Activated naive CD4-positive, alpha-beta T cell treated with anti-CD3 and anti-CD28 coated beads for 36 hours (primary cell): ENCODE measurements at places on chromosomes 12 and 14.

DNA sequence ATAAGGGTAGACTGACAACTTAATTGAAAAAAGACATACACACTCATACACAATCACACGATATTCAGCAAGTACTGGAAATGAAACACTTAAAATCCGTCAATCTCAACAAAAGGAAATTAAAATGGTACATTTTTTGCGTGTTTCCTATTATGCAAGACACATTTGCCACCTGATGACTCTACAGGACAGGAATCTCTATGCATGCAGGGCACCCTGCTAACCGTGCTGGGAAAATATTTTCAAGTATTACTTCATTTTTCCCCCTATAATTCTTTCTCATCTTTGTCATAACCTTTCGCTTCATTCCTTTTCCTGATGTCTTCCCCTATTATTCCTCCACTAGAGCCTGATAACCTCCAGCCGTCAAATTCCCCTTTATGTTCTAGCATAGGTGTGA, 150.2 kb downstream of the TMEM132D start:
- no peak for DNase-seq

- DNase-seq = no peak
Measured at GRCh38 chr14:69853774-69854173, 25.4 kb upstream of the SMOC1 start.

- DNase-seq = no peak
Measured at GRCh38 chr14:103688906-103689902, 26.0 kb downstream of the XRCC3 start.

DNA sequence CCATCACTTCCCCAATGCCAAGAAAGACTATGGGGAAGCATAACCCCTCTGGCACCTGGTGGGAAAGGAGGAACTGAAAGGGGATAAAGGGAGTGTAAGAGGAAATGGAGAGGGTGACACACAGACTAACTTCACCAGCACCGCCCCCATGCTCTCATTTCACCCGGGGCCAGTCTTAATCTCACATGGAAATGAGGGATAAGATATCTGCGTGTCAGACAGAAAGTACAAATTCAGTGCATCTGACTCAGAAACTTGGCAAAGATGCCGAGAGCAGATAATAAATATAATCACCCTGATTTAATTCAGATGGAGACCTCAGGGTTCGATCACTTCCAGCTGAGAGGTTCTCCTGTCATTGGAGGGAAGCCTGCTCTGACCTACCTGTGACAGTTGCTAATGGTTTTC, 191.6 kb downstream of the DUSP6 start:
- peak; percentile 64 for DNase-seq

DNA sequence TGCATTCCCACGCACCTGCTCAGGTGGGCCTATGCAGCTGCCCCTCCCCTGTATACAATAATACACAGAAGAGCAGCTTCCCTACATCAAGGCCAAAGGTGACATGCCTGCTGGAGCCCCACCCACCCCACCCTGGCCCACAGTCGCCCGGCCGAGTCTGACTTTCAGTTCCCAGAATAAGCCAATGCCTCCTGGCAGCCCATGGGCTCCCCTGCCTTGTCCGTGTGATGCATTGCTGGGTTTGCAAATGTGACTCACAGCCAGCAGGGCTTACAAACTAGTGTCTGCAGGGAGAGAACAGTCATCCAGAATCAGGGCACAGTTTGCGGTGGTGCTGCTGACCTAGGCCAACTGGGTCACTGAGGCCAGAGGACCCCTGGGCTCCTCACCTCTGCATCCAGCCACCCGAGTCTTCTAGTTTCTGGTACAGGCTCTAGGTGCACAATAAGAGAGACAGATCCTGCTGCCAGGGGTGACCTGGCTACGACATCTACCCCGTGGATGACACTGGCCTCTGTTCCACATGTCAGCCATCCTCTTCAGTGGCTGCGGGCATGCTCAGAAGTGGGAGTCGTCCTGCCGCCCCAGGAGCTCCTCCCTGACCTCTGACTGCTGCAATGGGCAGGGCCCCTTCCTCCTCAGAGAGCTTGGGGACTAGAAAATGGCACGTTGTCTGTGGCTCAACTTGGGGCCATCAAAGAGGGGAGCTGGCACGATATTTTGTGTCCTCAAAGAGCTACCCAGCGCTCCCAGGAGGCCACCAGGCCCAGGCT, 84.5 kb downstream of the CHGA start:
- no peak for DNase-seq

GRCh38 chr12:63880742-63881263, 36.3 kb downstream of the SRGAP1 start:
- no peak for DNase-seq

- DNase-seq = no peak
Measured at GRCh38 chr12:110171186-110171538, 47.0 kb downstream of the IFT81 start.

DNA sequence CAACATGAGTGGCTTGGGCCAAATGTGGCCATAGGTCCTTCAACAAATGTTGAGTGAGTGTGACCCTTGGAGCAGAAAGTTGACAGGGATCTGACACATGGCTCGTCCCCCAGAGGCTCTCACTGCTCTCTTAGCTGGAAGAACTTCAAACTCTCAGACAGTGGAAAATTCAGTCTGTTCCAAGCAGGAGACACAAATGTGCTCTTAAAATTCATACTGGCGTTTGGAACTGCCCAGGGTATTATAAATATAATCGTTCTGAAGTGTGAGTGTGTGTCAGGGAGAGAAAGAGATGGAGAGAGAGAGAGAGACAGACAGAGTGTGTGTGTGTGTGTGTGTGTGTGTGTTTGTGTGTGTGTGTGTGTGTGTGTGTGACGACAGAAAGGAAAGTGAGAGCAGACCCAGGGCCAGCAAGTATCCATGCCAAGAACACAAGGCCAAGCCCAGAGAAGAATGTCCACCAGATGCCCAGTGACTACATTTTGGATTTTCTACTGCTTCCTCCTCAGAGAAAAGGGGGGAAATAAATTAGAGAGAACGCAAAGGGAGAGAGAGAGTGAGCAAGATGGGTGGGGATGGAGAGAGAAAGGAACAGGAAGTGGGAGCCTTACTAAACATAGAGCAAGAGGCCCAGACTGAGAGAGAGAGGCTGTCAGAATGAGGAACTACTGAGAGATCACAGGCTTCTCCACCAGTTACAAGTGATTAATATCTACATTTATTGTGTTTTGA, 193.6 kb upstream of the NUDT4 start:
- peak; percentile 25 for DNase-seq

- peak; percentile 34 for DNase-seq
Measured at GRCh38 chr14:69712599-69713088, 54.3 kb upstream of the SRSF5 start.

- no peak for DNase-seq
Measured at GRCh38 chr12:110668480-110669192, 20.3 kb downstream of the HVCN1 start.

DNA sequence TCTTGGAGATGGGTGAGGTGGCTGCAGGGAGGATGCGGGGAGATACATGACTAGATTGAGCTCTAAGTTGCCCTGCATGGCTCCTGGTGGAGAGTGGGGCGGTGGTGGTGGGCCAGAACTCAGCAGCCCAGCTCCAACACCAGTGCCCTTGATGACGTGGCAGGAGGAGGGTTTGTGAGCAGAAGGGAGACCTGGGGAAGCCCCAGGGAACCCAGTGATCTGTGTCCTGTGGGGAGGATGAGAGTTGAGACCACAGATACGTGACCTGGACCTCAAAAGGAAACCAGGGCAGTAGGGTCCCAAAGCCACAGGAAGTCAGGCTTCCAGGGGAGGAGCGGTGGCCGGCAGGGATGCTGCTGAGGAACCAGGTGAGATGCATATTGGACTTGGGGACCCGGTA, 989.1 kb upstream of the TMEM132C start:
- no peak for DNase-seq

- no peak for DNase-seq
Measured at GRCh38 chr12:112162241-112162790, 37.0 kb downstream of the TRAFD1 start.

GRCh38 chr14:93005135-93005813, 82.3 kb downstream of the CHGA start:
- DNase-seq = no peak

DNA sequence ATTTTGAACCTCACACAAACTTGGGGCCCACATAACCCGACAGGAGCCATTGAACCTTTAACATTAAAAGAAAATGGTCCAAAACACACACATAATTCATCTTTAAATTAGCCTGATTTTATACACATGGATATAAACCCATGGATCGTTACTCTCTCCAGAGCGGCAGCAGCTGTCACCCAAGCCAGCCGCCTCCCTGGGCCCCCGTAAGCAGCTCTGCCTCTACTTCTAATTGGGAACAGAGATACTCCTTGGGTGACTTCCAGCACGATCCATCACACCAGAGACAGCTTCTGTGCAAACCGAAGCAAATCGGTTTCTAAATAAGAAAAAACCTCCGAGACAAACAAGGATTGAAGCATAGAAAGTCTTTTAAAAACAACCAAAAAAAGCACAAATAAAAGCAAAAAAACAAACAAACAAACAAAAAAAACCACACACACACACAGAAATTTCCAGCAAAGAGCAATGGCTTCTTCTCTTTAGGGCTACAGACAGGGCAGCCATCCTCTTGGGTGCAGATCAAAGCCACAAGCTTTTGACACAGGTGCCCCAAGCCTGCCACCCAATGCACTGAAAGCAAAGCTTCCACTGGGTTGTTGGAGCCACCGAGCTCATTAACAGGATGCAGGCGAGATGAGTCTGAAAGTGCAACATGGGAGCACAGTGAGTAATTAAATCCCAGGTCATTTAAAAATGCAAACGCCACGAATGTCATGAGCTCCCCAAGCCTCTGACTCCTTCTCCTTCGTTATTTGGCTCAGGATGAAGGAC, 156.9 kb downstream of the DPF3 start:
- no peak for DNase-seq

DNA sequence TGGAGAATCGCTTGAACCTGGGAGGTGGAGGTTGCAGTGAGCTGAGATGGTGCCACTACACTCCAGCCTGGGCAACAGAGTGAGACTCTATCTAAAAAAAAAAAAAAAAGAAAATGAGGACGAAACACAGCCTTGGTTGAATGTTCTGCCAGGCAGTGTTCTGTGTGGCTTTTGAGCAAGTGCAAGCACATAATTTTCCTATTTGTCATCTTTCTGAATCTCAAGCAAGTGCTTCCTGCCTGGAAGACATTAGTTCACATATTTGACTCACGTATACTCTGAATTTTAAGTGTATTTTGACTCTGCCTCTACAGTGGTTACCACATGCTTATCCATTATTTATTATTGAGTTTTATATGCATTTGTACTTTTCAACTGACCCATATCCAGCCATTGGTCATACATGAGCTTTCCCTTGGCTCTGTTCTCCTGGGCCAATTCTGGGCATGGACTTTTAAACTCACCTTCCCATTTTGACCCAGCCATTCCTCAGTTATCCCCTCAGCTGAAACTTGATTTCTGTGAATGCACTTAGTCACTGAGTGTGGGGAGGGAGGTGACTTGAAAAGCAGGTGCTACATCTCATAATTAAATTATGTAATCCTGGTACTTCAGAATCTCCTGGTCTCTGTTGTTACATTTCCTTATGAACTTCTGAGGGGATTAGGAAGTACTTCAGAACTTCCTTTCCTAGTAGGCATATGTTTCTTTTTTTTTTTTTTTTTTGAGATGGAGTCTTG, 8.1 kb downstream of the OR10G2 start:
- DNase-seq = no peak

- DNase-seq = no peak
Measured at GRCh38 chr14:30854492-30854891, 19.9 kb upstream of the COCH start.

- no peak for DNase-seq
Measured at GRCh38 chr12:118312578-118312977, 60.1 kb downstream of the TAOK3 start.

GRCh38 chr12:5588176-5588575, 156.3 kb downstream of the NTF3 start:
- DNase-seq = no peak

DNA sequence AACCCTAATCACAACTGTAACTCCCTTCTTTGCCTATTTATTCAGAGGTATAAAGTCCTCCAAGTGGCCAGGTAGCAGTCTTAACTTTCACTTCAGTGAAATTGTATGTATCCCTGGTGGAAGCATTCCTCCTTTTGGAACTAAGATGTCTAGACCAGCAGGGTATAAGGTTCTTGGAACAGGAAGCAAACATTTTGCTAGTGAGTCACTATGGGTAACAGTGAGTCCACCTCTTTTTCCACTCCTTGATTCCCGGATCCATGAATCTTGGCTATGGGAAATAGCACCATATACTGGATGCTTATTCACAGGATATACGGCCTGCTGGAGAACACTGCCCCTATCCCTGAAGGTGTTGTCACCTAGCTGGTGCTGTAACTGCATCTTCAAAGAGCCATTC, 80.2 kb downstream of the KCNA5 start:
- no peak for DNase-seq

DNA sequence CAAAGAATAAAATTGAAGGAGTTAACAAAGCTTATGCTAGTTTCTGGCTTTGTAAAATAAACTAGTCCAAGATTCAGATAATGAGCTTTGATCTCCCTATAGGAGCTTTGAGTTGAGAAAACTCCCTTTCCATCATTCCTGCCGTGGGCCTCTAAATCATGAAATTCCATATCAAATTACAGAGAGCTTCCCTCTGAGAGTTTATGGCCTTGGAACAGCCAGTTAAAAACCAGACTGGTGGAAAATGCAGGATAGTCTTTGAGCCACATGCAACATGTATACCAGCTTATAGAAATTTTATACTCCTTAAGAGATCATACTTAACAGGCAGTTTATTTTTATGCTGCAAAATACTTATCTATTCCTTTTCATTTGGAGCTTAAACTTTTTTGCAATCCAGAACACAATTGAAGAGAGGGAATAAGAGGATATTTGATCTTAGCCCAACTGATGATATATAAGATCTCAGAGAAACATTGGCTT, 175.8 kb upstream of the ATP2B1 start:
- DNase-seq = no peak

- DNase-seq = no peak
Measured at GRCh38 chr12:122651520-122652224, 51.5 kb downstream of the HCAR2 start.

- DNase-seq = no peak
Measured at GRCh38 chr12:105036937-105037649, 47.2 kb downstream of the ALDH1L2 start.

DNA sequence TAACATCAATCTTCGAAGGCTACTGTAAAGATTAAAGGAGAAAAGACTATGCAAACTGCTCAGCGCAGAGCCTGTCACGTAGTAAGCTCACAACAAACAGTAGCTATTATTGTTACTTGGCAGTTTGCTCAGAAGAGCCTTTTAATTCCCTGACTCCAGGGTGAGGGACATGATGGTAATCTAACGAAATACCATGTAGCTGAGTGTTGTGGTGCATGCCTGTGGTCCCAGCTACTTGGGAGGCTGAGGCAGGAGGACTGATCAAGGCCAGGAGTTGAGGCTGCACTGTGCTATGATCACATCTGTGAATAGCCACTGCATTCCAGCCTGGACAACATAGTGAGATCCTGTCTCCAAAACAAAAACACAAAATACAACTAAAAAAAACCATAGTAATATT, 22.8 kb downstream of the HEBP1 start:
- no peak for DNase-seq

DNA sequence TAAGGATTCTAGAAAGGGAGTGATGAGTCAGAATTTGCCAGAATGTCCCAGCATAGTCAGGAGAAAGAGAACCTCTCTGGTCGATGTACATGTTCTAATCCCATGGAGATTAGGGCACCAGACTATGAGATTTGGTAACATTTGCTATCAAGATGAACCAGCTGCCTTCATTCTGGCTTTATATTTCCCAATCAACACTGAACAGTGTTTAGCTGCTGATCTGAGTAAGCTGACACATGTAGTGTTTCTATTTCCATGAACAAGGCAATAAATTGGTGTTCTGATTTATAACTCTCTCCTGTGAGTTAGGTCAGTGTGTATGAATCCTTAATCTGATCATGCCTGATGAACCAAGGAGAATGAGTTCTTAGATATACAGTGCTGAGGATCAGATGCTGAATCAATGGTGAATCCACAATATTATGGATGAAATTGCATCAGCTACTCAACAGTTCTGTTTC, 158.0 kb upstream of the AMIGO2 start:
- DNase-seq = no peak
